ENCODE measurements at places on chromosomes 7 and 10.

DNA sequence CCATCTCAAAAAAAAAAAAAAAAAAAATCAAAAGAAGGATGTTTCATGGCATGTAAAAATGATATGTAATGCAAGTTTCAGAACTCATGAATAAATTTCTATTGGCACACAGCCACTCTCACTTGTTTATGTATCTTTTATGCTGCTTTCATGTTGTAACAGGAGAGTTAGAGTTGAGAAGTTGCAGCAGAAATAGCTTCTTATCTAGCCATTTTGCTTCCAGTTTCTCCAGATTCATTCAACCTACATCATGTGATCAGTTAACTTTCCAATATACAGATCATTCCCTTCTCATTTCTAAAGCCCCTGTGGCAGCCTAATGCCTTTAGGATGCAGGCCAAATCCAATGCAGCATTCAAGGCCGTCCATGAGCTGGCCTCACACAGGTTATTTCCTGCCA lies 30.4 kb downstream of the ZNF786 start:
- no peaks in the 10 kb centered on the region for H3K4me1 ChIP-seq
- H3K27ac ChIP-seq = no peak overlapping the region
- no peaks in the 10 kb centered on the region for H3K27me3 ChIP-seq
- ATAC-seq = no peak

DNA sequence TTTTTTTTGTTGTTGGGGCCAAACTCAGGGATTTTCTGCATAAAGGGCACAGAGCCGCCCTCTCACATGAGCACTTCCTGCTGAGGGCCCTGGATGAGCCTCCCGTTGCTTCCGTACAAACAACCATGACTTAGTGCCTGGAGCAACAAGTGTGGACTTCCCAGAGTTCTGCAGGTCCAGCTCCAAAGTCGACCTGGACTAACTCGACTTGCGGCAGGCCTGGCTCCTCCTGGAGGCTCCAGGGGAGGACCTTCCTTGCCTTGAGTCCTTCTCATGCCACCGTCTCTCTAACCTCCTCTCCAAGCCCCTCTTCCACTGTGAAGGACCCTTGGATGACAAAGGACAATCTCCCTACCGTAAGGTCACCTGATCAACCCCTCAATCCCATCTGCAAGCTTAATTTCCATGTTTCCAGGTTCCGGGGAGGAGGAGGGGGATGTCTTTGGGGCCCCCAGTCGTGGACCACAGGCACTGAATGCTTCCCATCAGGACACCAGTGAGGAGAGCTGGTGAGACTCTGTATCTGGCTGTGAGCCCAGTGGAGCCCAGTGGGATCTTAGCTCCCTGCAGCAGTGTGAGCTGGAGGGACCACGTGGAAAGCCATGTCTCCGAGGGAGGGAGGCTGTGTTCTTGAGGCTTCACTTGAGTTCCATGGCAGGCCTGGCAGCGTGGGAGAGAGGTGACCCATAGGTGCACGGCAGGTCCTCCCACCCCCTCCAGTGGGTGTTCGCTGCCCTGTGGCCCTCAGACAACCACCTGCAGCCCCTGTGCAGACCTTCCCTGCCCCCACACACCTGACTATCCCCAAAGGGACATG lies 199.5 kb upstream of the PPP2R2D start:
- peaks cover 7% of the 10 kb centered on the region for H3K27me3 ChIP-seq
- H3K4me1 ChIP-seq = no peaks in the 10 kb centered on the region
- H3K4me3 ChIP-seq = no peak overlapping the region
- no peak overlapping the region for H3K27ac ChIP-seq
- no peak for ATAC-seq

DNA sequence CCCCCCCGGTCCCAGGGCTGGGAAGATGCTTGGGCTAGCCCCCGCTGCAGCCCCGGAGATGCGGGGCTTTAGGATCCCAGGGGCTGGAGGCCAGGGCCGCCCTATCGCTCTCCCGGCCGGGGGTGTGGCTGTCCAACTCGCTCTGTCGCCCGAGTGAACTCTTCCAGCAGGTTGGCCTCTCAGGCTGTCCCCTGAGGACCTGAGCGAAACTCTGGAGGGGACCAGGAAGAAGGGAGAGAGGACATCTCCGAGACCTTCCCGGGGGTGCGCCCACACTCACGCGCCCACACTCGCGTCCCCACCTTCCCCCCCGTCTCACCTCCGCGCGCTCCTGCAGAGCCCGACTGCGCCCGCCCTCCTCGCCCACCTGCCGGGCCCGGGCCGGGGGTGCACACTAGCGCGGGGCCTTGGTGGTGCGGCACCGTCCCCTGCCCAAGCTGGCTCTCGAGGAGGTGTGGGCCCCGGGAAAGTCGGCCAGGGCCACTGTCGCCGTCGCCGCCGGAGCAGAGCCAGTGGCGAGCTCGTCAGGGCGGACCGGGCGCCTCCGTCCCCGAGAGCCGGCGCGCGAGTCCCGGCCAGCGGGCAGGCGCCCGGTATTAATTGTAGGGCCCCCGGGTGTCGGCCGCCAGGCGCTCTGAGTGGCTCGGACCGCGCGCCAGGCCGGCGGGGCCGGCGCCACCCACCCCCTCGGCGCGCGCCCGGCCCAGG lies 101.7 kb upstream of the SVIL start:
- peak; percentile 4 for ATAC-seq
- H3K36me3 ChIP-seq = no peaks in the 10 kb centered on the region

DNA sequence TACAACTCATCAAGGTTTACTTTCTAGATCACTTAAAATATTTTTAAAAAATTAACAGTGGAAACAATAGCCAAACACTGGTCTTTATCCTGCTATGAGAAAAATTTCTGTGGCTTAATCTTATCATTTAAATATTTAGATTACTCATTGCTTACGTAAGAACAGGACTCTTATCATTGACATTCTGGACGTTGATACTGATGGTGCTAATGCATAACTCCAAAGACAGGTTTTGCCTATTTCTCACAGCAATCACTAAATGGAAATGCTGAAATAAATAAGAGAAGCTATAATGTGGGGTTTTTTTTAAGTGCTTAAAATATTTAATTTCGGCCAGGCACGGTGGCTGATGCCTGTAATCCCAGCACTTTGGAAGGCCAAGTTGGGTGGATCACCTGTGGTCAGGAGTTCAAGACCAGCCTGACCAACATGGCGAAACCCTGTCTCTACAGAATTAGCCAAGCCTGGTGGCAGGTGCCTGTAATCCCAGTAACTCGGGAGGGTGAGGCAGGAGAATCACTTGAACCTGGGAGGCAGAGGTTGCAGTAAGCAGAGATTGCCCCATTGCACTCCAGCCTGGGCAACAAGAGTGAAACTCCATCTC lies 195.0 kb downstream of the HGF start:
- H3K27me3 ChIP-seq = no peaks in the 10 kb centered on the region
- no peaks in the 10 kb centered on the region for H3K4me1 ChIP-seq
- no peak overlapping the region for H3K4me3 ChIP-seq
- no peaks in the 10 kb centered on the region for H3K36me3 ChIP-seq
- ATAC-seq = no peak

DNA sequence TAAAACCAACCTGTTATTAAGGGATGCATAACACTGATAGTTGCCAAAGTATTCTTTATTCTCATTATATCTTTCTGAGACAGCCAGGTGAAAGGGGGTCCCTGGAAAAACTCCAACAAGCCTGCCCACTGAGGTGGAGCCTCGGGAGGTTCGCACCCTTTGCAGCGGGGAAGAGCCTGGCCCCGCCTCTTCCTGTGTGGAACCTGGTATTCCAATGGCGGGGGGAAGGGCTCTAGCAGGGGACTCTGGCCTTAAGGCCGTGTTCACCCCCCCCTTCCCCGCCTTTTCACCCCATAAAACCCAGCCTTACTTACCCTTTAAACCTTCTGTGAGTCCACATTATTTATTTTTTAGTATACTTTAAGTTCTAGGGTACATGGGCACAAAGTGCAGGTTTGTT lies 62.4 kb upstream of the PDK4 start:
- no peaks in the 10 kb centered on the region for H3K36me3 ChIP-seq
- ATAC-seq = no peak
- peaks cover 3% of the 10 kb centered on the region for H3K27me3 ChIP-seq
- no peak overlapping the region for H3K27ac ChIP-seq

DNA sequence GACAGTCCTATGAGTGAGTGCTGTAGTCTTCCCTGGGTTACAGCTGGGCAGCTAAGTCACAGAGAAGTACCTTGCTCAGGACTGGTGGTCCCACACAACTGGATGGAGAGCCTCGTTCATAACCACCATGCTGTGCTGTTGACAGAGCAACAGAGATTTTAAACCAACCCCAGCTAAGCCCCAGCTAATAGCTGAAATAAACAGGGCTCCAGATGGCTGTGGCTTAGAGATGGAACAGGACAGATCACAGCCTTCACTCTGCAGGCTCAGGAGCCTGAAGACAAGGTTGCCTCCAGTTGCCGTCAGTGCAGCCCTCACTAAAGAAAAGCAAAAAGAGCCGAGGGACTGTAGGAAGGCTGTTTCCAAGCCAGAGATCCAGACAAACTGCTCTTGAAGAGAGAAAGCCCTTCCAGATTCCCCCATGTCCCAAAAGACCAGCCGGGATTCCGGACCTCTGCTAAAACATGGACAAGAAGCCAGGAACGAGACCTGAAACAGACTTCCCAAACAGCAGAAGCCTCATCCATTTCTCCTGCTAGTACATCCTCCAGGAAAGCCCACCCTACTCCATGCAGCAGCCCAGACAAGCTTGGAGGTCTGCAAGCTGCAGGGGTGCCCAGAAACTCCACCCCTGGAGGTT lies 4.2 kb downstream of the HTRA1 start:
- H3K27ac ChIP-seq = no peak overlapping the region
- no peaks in the 10 kb centered on the region for H3K4me1 ChIP-seq
- H3K36me3 ChIP-seq = no peaks in the 10 kb centered on the region
- H3K4me3 ChIP-seq = no peak overlapping the region

DNA sequence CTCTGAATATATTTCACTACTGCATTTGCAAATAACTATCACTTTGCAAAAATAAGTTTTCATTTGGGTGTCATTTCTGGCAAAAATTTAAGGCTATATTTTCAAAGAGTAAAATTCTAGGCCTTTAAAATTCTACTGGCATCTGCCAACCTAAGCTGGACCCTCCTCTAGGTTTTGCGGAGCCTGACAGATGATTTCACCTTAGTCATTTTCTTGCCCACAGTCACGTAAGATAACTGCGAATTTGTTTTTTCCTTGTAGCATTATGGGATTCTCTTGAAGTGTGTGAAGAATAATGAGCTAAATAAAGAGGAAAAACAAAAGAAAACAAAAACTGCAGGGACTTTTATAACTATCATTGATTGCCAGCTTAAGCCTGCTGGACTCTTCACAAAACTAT lies 7.8 kb downstream of the MEOX2 start:
- H3K27me3 ChIP-seq = no peaks in the 10 kb centered on the region
- no peak for ATAC-seq
- H3K4me1 ChIP-seq = no peaks in the 10 kb centered on the region
- no peaks in the 10 kb centered on the region for H3K36me3 ChIP-seq

DNA sequence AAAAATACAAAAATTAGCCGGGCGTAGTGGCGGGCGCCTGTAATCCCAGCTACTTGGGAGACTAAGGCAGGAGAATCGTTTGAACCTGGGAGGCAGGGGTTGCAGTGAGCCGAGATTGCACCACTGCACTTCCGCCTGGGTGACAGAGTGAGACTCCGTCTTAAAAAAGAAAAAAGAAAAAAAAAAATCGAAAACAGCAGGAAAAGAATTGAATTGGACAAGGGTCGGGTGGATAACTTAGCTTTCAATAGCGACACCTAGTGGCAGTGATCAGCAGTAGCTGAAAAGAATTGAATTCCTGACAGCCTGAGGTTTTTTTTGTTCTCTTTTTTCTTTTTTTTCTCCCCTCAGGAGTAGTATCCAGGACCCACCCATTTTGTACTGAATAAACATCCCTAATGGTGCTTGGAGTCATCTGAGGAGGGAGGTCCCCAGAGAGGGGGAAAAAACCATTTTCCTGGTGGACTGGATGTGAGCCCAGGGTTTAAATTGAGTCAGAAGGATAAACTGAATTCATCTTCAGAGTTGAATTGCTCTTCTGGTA lies 55.1 kb downstream of the CYCS start:
- peak overlapping the region; percentile 36 for H3K27ac ChIP-seq
- H3K4me3 ChIP-seq = no peak overlapping the region
- ATAC-seq = peak; percentile 63

DNA sequence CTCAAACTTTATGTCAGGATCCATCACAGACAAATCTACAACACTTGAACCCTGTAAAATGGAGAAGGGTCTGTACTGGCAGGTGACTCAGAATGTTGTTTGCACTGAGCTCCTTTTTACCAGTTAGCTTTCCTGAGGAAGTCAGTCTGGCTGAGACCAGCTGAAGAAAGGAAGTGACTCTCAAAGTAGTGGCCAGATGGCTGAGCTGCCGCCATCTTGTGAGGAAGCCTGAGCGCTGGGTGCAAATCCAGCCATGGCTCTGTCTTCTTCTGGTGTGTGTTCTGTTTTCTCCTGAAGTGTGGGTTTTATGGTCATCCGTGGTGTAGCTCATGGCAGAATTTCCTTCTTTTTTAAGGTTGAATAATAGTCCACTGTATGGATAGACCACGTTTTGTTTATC lies 25.5 kb upstream of the ECHDC3 start:
- no peaks in the 10 kb centered on the region for H3K4me1 ChIP-seq
- H3K36me3 ChIP-seq = no peaks in the 10 kb centered on the region
- ATAC-seq = no peak
- H3K27ac ChIP-seq = no peak overlapping the region

DNA sequence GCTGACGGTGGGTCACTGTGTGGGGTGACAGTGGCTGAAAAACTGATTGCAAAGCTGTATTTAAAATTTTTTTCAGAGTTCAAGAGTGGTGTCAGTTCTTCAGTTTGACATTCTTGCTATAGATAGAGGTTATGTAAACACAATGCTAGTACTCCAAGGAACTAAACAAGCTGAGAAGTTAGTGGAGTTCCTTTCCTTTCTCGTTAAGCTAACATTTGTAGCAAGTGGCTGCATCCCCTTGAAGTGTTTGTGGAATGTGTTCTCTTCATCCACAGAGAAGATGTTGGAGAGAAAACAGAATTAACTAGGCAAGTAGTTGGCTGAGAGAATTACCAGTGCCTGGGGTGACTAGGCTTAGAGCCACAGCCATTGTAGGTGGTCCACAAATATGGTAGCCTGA lies 15.8 kb downstream of the CCNY start:
- no peaks in the 10 kb centered on the region for H3K36me3 ChIP-seq
- ATAC-seq = no peak
- H3K4me1 ChIP-seq = peaks cover 76% of the 10 kb centered on the region
- peak overlapping the region; percentile 39 for H3K27ac ChIP-seq

DNA sequence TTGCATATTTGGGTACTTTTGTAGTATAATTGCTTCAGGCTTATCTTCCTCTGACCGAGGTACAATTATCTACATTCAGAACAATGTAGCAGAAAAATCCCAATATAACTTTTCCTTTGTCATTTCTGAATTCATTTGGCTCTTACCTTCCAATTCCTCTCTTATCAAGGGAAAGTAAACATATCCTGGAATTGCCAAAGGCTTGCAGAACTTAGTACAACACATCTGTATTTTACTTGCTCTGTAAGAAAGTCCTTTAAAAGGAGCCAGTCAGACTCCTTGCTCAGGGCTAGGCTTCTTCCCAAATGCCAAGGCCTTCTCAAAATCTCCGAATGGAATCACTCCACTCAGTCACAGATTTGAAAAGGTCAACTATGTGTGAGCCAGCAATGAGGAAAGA lies 43.3 kb upstream of the ABCB4 start:
- no peak overlapping the region for H3K27ac ChIP-seq
- peaks cover 29% of the 10 kb centered on the region for H3K36me3 ChIP-seq
- no peak overlapping the region for H3K4me3 ChIP-seq
- H3K4me1 ChIP-seq = no peaks in the 10 kb centered on the region

- no peaks in the 10 kb centered on the region for H3K36me3 ChIP-seq
- H3K27me3 ChIP-seq = peaks cover 8% of the 10 kb centered on the region
- H3K4me3 ChIP-seq = peak overlapping the region; percentile 58
- peaks cover 14% of the 10 kb centered on the region for H3K4me1 ChIP-seq
Measured at GRCh38 chr7:50594136-50594535, 28.9 kb upstream of the DDC start.
